ENCODE measurements at places on chromosomes 11 and 22. TPM values are rescaled to one million over a fixed set of nuclear protein-coding genes. Genes with fewer than 3 reads are reported as not detected.

SORL1 gene
- 11.2 TPM for total RNA-seq

- DNase-seq: no peak
These were observed 517 bp downstream of the SPINDOC start for GRCh38 chr11:63813563-63814382.

DNA sequence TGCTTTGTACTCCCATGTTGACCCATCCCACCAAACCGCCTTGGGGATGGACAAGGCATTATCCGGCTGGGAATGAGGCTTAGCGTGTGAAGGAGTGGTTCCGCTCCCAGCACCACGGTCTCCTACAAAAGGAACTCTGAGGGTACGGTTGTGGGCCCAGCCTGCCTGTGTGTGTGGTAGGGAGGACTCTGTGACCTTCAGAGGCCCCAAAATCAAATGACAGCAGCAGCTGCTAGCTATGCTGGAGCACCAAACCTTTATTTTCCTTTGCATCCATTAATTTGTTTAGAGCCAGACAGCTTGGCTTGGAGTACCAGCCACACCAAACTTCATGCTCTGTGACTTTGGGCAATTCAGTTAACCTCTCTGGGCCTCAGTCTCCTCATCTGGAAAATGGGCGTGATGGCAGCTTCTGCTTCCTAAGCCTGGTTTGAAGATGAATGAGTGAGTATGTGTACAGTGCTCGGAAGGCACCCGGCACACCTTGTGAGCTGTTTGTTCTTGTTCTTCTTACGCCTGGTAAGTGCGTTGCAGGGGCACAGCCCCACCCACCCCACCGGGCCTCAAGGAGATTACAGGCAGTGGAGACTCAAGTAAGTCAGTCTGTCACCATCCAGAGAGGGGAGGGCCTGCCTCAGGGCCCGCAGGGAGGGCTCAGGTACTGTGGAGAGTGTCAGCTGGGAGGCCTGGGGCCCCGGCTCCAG, 25.3 kb downstream of the MB start:
- DNase-seq: no peak

GRCh38 chr22:31615940-31616314, 46.1 kb downstream of the PISD start:
- no peak for DNase-seq

APOL5 gene
- not detected for total RNA-seq

DNA sequence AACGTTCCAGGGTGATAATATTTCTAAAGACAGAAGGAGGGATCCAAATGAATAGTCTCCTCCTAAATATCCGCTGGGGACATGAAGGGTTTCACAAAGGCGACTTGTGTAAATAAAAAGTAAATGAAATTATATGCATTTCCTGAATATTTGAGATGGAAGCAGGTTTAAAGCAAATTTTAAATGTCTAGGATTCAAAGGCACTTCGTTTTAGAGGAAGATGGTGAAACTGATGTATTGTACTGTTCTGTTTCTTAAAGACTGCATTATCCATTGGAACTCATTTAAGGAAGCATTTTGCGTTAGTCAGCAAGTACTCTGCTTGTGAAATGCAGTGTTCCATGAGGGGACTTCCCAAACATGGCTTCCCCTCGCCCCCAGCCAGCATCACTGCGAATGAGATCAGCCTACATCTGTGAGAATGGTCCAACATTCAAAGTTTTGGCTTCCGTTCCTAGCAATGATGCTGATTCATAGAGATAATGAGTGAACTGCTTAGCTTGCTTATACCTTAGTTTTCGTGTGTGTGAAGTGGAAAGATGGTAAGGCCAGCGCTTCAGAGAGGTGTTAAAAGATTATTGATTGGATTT, 1.5 kb downstream of the RAB39A start:
- no peak for DNase-seq

GRCh38 chr11:111918390-111919256, at the start of gene C11orf52:
C11orf52 (plus strand) TSS chr11:111918913; CDS start chr11:111918973, 60 bp downstream.
- DNase-seq: no peak

- no peak for DNase-seq
These were observed 64.1 kb upstream of the LMO1 start for GRCh38 chr11:8327761-8328192.

DNA sequence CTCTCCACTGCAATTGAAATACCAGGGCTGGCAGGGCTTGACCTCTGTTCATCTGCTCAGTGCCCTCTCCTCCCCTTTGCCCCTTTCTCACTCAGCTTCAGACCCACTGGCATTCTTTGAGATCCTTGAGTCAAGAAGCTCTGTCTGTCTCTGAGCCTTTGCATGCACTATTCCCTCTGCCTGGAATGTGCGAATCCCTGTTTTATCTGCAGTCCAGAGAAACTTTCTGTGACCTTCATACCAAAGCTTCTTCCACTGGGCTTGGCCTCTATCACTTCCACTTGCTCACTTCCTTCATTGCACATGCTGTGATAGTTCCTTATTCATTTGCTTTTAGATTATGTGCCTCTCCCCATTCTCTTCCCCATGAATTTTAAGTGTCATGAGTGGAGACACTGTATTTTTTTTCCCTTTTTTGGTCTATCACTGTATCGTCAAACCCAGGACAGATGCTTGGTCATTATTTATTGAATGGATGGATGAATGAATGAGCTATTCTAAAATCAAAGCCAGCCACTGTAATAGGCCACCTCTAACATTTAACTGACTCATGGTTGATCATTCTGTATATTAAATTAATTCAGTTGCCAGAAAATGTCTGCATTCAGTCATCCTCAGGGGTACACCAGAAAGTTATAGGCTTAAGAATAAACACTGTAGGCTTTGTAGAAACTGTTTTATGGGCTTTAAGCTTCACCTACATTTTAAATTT, 88.7 kb upstream of the TIMP3 start:
- DNase-seq: no peak

DNA sequence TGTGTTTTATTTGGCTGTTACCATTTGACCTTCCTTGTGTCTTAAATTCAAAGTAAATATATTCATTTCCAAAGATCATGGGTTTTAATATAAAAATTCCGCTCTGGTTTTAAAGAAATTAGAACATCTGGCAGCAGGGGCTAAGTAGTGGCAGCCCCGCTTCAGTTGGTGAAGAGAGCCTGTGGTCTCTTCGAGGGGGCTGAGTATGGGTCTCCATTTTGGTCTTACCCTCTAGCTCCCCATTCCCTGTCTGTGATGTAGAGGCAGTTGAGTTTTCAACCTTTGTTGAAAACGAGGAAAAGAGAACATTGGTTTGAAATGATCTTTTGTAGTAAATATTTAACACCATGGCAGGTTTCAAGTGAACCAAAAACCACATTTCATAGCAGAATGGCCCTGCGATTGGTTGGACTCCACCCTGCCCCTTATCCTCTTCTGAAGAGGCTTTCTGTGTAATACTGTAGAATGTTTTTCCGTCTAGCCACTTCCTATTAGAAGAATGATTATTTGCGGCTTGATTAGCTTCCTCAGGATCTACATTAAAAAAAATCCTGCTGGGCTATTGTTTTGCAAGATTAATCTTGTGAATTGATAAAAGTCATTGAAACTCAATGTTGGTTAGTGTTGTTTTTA, 17.7 kb downstream of the APLP2 start:
- no peak for DNase-seq

GRCh38 chr22:21624120-21624879, 5.5 kb downstream of the YDJC start:
- DNase-seq: no peak

- no peak for DNase-seq
These were observed 48.7 kb downstream of the TENM4 start for GRCh38 chr11:79392161-79392560.

OR5P2 gene
- total RNA-seq: 0.84 TPM

DNA sequence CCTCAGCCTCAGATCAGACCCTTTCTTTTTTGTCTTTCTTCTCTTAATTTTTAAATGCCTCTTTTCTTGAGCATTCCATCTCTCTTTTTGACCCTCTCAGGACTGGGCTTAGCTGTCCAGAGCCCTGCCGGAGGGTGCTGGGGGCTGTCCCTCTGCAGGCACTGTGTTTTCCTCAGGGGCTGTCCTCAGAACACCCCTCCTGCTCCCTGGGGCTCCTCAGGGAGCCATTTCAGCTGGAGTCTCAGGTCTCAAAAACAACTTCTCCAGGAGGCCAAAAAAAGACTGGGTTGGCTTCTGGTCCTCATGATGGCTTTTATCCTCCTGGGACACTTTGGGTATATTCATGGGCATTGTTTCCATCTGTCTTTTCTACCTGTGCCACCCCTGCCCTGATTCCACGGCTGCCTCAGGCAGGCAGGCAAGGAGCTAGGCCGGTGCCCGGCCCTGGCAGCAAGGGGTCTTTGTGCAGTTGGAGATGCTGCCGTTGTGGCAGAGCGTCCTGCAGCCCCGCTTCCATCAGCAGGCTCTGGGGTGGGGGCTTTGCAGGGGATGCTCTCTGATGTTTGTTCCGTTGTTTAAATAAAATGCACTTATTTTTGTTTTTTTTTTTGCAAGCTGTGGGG, 85.1 kb downstream of the CEP164 start:
- DNase-seq: no peak

- DNase-seq: no peak
These were observed 263.8 kb downstream of the LUZP2 start for GRCh38 chr11:24760681-24761080.

GRCh38 chr11:115244296-115244695, 259.9 kb downstream of the CADM1 start:
- DNase-seq: no peak

- DNase-seq: no peak
These were observed 64.8 kb upstream of the NUP160 start for GRCh38 chr11:47912843-47913437.

CHRDL2 gene
- total RNA-seq: 0.96 TPM

USP2 gene
- total RNA-seq: 18.7 TPM

DNA sequence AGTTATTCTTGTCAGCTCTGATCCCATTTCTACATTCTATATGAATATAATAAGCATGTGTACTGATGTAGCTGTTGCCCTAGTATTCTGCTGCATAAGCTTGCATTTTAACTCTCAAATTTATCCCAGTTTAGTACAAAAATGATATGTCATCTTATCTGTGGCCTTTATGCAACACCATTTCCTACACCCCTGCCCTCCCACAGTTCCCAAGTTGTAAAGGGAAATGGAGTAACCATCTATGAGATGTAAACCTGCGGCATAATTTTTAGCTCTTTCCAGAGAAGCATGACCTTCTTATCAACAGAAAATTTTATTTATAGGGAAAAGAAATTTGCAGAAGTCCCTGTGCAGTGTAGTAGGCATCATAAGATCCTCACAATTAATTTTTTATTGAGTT, 18.9 kb upstream of the CARD18 start:
- no peak for DNase-seq

FGF19 gene
- total RNA-seq: not detected

DNA sequence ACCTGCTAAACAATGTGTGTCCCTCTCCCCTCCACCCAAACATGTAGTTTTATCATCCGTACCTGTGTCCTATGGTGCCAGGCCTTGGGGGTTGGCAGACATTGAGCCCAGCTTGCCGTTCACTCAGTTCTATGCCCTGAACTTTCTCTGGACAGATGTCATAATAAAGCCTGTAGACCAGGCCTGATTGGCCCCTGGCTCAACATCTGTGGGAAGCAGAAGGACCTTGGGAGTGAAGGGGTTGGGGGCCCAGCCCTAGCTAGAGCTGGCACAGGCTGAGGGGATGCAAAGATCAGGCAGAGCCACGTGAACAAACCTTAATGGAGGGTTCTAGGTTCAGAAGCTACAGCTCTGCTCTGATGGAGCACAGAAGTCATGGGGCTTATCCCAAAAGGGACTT, 600.6 kb downstream of the BUD13 start:
- DNase-seq: no peak

- DNase-seq: no peak
These were observed 12.0 kb upstream of the LAYN start for GRCh38 chr11:111528557-111528956.

CRYBB2 gene
- not detected for total RNA-seq

DNA sequence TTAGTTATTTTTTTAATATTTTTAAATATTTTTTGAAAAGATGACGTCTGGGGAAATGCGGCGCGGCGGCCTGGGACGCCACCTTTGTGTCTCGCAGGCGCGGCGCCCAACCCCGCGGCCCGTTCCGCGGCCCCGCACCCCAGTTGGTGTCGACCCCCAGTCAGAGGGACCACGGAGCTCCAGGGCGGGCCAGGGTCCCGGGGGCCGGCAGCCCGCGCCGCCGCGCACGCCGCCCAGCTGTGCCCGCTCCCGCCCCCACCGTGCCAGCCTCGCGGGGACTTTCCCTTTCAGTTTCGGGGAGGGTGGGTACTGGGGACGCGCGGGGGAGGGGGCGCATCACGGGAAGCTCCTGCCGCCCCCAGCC, 1.6 kb downstream of the CCND1 start:
- no peak for DNase-seq

GRCh38 chr11:73983741-73984538, 1.3 kb upstream of the UCP2 start:
- no peak for DNase-seq

GRCh38 chr11:14519597-14519916, 629 bp downstream of the PSMA1 start:
- DNase-seq: no peak

OR4A16 gene
- total RNA-seq: not detected

DNA sequence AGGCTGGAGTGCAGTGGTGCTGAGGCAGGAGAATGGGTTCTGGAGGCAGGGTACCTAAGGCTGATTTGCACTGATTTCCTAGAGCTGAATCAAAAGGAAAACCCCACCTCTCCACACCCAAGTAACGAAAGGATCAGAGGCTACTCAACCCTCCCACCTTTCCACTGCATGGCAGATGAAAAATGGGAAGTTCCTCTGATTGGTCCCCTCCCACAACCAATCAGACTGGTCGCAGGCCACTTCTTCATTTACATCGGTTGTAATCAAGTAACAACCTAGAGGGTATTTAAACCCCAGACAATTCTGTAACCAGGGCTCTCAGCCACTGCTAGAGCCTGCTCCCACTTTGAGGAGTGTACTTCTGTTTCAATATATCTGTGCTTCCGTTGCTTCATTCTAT, 18.6 kb upstream of the PARVB start:
- DNase-seq: no peak

DNA sequence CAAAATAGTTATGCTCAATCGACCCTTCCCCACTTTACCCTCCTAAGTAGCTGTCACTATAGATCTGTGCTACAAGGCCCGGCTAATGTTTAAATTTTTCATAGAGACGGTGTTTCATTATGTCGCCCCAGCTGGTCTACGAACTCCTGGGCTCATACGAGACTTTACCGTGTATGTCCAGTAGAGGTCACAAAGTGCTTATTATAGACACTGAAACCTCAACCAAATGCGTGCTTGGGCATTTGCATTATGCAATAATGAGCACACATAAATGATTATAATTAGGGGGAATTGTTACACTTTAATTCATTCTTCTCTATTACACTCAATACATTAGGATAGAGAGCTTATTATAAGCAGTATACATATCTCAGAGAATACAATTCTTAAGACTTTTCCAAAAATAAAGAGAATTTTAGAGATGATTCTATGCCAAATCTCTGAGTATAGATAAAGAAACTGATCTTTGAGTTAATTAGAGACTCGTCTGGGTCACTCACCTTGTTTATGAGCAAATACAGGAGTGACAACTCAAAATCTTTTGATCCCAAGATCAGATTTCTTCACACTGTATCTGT, 12.5 kb upstream of the MRPL16 start:
- no peak for DNase-seq

UPK3A gene
- not detected for total RNA-seq

OR51B5 gene
- not detected for total RNA-seq
